ENCODE measurements at places on chromosomes 4 and X. TPM values are rescaled to one million over a fixed set of nuclear protein-coding genes. Genes with fewer than 3 reads are reported as not detected.

The NPFFR2 gene
- not detected for total RNA-seq

The FAM47E gene
- 0.19 TPM for total RNA-seq

The TLR7 gene
- total RNA-seq = not detected

The PDZD4 gene
- 0.56 TPM for total RNA-seq

The ERCC6L gene
- 11.3 TPM for total RNA-seq

The ANOS1 gene
- total RNA-seq = 2.1 TPM

The DGKK gene
- total RNA-seq = not detected

The CLIC2 gene
- 0.85 TPM for total RNA-seq

The VCX2 gene
- total RNA-seq = 0.19 TPM

The ADH1A gene
- total RNA-seq = not detected

The CTAG1B gene
- total RNA-seq = not detected

The RHOXF2B gene
- total RNA-seq = not detected

The ARHGAP6 gene
- 4.4 TPM for total RNA-seq

The FGF5 gene
- 23.8 TPM for total RNA-seq

The NAA11 gene
- not detected for total RNA-seq

The PHOX2B gene
- not detected for total RNA-seq

The PNPLA4 gene
- total RNA-seq = 12.5 TPM

The DOK7 gene
- total RNA-seq = under 0.01 TPM

The S100P gene
- not detected for total RNA-seq

The ZFP42 gene
- total RNA-seq = 0.58 TPM

The CT47B1 gene
- not detected for total RNA-seq

The CYSLTR1 gene
- not detected for total RNA-seq

All from regular cardiac myocyte (primary cell).